ENCODE measurements at places on chromosomes 2 and 18. TPM values are rescaled to one million over a fixed set of nuclear protein-coding genes. Genes with fewer than 3 reads are reported as not detected.

GALM gene
- 9.4 TPM for total RNA-seq

STRN gene
- total RNA-seq: 101 TPM

- no peak for DNase-seq
Measured at GRCh38 chr2:12068796-12069538, 322.5 kb downstream of the LPIN1 start.

DNA sequence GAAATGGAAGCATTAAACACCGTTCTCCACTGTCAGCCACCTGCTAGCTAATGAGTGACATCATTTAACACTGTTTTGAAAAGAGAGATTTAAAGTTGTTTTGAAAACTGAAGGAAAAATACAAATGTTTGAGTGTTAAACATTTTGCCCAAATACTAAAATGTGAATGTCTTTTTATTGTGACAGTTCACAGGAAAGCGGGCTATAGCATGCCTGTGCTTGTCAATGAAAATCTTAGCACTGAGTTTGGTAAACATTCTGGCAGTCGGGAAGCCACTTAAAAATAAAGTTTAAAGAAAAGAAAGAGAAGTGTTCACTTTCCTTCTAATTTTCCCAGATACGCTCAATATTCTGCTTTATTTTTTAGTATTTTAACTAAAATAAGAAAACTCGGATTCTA, 40.3 kb upstream of the SMIM21 start:
- no peak for DNase-seq

DNA sequence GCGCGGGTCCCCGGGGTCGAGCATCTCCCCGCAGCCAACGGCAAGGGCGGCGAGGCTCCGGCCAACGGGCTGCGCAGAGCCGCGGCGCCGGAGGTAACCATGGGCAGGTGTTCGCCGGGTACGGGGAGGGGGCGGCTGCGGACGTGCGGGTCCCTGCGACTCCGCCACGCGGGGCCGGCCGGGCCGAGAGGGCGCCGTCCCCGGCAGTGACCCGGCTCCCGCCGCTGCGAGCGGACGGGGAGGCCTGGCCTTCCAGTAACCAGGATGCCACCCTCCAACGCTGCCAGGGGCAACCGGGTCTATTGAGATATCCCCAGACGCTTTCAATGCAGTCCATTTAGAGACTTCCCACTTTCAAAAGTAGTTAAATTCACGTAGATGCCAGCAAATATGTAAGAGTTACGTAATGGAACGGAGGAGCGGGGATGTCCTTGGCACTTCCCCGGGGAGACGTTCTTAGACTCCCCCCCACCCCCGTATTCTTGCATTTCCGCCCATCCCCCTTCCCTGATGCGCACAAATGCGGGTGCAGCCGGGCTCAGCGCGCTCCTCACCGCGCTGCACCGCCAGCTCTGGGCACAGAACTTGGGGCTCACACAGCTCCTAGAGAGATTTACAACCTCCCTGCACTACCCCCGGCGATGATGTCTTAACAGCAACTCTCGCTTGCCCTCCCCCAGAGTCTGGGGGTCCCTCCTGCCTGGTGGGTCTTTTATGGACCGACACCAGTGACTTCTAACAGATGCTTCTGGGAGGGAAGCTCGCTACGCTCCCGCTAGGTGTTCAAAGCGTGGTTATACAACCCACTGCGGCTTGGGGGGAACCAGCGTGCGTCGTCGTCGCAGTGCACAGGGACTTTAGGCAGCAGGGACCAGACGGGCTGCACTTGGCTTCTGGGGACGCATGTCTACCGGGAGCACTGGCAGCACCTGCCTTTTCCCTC, 657 bp downstream of the SGPP2 start:
- DNase-seq: peak; percentile 10

GRCh38 chr2:47211497-47212011, 56.4 kb upstream of the STPG4 start:
- no peak for DNase-seq

GRCh38 chr2:239003624-239004273, 155.9 kb downstream of the TWIST2 start:
- no peak for DNase-seq

DNA sequence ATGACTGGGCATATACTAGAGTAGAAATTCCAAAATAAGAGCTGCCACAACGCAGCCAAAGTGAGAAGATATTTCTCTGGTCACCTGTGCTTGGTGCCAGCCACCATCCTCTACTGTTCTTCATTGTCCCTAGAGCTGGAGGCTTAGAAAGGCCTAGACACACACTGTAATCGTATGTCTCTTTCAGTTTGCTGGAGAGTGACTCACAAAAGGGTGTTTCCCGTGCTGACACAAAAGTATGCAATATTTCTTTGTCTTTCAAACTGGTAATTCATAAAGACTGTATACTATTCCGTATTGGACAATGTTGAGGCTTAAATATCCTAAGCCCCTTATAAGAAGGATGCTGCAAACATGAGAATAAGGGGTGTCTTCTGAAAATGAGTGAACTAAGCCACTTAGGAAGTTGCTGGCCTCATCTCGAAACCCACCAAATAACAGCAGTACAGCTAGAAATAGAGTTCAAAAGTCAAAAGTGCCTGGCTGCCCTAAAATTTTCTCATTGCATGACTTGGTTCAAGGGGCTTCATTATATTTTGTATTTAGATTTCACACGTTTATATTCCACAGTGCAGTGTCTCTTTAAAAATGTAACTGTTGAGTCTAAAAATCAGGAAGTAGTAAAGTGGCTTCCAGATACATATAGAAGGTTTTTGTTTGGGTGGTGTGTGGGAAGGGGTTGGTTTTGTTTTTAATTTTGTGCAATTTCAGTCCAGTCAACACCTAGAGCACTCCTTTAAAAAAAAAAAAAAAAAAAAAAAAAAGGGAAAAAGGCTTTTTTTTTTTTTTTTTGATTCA, 601.1 kb downstream of the ARHGAP15 start:
- DNase-seq: no peak

DNA sequence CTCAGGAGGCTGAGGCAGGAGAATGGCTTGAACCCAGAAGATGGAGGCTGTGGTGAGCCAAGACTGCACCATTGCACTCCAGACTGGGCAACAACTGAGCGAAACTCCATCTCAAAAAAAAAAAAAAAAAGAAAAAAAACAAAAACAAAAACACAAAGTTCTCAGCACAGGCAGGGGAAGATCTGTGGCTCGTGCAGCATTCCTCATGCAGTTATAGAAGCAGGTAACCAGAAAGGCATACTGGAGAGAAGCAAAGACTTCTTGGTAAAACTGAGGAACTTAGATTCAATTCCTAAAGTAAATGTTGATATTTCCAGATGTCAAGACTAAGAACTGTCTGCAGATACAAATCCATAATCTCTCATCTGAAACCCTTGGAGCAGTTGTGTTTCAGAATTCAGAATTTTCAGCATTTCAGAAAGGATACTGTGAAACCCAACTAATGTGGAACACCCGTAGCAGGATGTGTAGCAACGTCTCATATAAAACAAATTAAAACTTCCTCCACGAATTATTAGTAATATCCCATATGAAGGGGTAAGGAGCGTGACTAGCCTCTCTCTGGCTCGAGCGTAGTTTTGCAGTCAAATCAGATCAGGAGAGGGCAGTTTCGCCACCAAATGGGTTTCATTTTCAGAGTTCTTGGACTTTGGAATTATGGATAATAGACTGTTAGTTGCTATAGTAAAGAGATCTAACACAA, 13.2 kb upstream of the SLC25A52 start:
- DNase-seq: no peak

- no peak for DNase-seq
Measured at GRCh38 chr2:82837588-82838304, 1621.3 kb downstream of the SUCLG1 start.

- no peak for DNase-seq
Measured at GRCh38 chr2:234970477-234970882, 18.7 kb downstream of the SH3BP4 start.
